ENCODE measurements at places on chromosomes 7 and 10.

GRCh38 chr10:113665806-113666354, 2.0 kb upstream of the NRAP start:
- H3K4me1 ChIP-seq: no peaks in the 10 kb centered on the region
- no peak overlapping the region for H3K4me3 ChIP-seq
- no peak overlapping the region for H3K27ac ChIP-seq
- H3K36me3 ChIP-seq: no peaks in the 10 kb centered on the region

DNA sequence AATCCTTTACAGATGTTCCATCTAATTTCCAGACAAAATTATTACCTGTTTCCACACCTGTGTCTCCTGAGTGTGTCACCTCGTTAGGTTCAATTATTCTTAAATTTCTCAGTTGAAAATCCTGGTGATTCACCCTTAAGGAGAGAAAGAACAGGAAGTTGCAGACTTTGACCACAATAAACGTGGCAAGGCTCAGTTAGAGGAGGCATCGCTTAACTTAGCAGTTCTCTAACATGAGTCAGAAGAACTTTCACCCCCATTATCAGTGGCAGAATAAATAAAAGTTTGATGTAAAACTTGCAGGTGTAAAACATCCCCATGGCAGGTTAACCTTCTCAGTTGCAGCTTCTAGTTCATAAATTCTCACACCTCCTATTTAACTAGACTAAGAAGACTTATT, 8.3 kb downstream of the XPNPEP1 start:
- DNase-seq: no peak
- H3K27ac ChIP-seq: no peak overlapping the region
- peaks cover 16% of the 10 kb centered on the region for H3K4me1 ChIP-seq
- peaks cover 33% of the 10 kb centered on the region for H3K36me3 ChIP-seq
- no peak overlapping the region for H3K4me3 ChIP-seq

- no peaks in the 10 kb centered on the region for H3K27me3 ChIP-seq
- H3K36me3 ChIP-seq: no peaks in the 10 kb centered on the region
- no peak overlapping the region for H3K4me3 ChIP-seq
- no peaks in the 10 kb centered on the region for H3K4me1 ChIP-seq
Measured at GRCh38 chr10:124898471-124898870, 43.5 kb upstream of the ZRANB1 start.

DNA sequence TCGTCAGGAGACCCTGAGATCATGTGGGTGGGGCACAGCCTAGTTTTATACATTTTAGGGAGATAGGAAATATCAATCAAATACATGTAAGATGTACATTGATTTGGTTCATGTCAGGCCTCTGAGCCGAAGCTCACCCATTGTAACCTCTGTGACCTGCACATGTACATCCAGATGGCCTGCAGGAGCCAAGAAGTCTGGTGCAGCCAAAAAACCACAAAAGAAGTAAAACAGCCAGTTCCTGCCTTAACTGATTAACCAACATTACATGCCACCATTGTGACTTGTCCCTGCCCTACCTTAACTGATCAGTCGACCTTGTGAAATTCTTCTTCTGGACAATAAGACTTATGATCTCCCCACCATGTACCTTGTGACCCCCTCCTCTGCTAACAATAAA, 16.0 kb upstream of the LRRC61 start:
- no peak for DNase-seq
- no peaks in the 10 kb centered on the region for H3K4me1 ChIP-seq
- no peak overlapping the region for H3K4me3 ChIP-seq
- H3K27ac ChIP-seq: no peak overlapping the region
- peaks cover 3% of the 10 kb centered on the region for H3K27me3 ChIP-seq

DNA sequence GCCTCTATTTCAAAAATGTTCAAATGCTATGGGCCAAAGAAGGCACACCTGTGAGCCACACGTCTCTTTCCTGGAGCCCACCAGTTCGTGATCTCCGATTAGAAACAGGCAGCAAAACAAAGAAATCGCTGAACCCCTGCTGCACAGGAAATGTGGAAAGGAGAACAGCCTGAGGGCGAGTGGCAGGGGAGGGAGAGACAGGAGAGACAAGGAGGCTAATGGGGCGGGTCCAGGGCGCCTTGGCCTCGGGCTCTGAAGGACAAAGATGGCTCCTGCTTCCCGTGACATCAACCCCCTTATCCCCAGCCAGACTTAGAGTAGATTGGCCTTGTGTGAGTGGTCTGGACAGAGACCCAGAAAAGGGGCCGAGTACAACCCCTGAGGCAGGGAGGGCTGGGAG, 62.4 kb upstream of the DOCK1 start:
- no peak overlapping the region for H3K27ac ChIP-seq
- no peaks in the 10 kb centered on the region for H3K27me3 ChIP-seq
- no peak for DNase-seq
- H3K36me3 ChIP-seq: no peaks in the 10 kb centered on the region

DNA sequence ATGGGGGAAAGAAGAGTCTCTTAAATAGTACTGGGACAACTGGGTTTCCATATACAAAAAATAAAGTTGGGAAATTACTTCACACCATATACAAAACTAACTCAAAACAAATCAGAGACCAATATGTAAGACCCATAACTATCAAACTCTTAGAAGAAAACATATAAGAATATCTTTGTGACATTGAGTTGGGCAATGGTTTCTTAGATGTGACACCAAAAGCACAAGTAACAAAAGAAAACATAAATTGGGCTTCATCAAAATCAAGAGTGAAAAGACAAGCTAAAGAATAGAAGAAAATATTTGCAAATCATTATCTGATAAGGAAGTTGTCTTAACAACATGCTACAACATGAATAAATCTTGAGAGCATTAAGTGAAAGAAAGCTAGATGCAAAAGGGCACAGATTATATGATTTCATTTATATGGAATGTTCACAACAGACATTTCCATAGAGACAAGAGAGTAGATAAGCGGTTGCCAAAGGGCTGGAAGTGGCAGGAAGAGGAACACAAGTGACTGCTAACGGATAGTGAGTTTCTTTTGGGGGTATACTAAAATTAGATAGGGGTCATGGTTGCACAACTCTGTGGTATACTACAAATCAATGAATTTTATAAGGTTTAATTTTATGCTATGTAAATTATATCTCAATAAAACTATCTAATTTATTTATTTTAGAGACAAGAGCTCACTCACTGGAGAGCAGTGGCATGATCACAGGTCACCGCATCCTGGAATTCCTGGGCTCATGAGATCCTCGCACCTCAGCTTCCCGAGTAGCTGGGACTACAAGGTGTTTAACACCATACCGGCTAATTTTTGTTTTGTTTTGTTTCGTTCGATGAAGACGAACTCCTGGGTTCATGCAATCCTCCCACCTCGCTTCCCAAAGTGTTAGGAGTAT, 35.4 kb downstream of the JMJD1C start:
- no peak overlapping the region for H3K4me3 ChIP-seq
- peaks cover 43% of the 10 kb centered on the region for H3K4me1 ChIP-seq
- DNase-seq: no peak
- H3K36me3 ChIP-seq: no peaks in the 10 kb centered on the region

DNA sequence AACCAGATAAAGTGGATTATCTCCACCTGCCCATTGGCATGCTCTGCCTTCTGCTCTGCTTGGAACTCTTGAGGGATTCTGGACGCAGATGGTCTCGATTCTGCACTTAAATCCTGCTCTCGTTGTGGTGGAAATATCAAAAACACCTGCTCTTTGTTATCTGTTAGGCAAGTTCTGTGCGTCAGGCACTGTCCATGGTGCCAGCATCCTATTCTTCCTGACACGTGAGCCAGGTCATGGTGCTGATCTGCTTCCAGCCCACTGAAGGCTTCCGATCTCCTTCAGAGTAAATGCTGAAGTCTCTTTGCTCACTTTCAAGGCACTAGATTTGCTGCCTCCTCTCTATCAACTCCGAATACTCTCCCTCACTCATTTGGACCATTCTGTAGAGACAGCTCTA, 505.6 kb downstream of the HTR7 start:
- no peaks in the 10 kb centered on the region for H3K27me3 ChIP-seq
- H3K27ac ChIP-seq: no peak overlapping the region
- H3K4me3 ChIP-seq: no peak overlapping the region
- H3K4me1 ChIP-seq: peaks cover 2% of the 10 kb centered on the region

Data from endothelial cell (in vitro differentiated cells).